Endodermal cell (in vitro differentiated cells): ENCODE measurements at places on chromosomes 7 and 10. TPM values are rescaled to one million over a fixed set of nuclear protein-coding genes. Genes with fewer than 3 reads are reported as not detected.

The GJD4 gene
- 0.29 and 0.34 TPM in 2 replicates for total RNA-seq

- DNase-seq = no peak
Measured at GRCh38 chr7:115211171-115211570, 289.3 kb downstream of the MDFIC start.

GRCh38 chr7:113141803-113142202, 23.4 kb upstream of the SMIM30 start:
- DNase-seq = no peak

GRCh38 chr10:34244756-34245484, 570.2 kb downstream of the PARD3 start:
- no peak for DNase-seq

DNA sequence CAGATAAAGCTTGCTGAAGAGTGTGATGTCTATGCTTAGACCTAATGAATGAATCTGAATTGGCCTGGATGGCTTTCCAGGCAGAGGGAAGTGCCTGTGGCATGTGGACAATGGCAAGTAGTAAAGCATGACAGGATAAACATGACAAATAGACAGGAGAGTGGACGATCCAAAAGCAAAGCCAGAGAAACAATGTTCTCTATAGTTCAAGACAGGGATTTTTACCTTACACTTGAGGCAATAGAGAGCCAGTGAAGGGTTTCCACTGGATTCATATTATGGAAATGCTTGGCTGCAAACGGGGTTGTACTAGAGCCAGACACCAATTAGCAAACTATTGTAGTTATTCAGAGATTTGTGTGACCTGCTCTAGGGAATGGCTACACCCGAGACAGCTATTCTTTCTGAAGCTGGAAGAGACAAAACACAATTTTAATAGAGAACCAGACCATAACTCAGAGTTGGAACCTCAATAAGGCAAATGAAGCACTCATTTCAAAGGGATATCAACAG, 2.3 kb downstream of the AGMO start:
- no peak for DNase-seq

GRCh38 chr10:71512761-71513539, 116.2 kb downstream of the CDH23 start:
- DNase-seq = no peak

The STEAP1 gene
- 1.2 to 3.8 TPM (median 2.5 TPM) in 3 replicates for total RNA-seq

The SKIDA1 gene
- 11.2 to 31.6 TPM (median 12.0 TPM) in 3 replicates for total RNA-seq

The AGR3 gene
- total RNA-seq = not detected in 2 replicates

DNA sequence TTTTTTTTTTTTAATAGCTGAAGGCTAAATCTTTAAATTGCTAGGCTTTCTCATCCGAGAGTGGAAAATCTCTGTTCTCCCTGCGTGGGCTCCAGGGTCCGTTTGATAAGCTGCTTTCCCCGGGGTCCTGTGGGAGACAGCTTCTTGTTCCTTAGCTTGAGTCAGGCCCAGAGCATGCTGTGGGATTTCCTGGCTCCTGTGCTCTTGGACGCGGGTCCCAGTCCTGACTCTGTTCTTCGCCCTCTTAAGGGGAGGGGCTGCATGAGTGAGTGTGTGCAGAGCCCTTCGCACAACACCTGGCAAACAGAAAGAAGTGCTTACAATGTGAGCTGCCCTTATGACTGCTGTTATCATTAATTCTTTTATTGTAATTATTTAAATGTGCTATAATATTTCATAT, 133.5 kb downstream of the TACC2 start:
- DNase-seq = no peak

- DNase-seq = no peak
Measured at GRCh38 chr7:101347477-101347876, 15.2 kb upstream of the COL26A1 start.

- DNase-seq = no peak
Measured at GRCh38 chr10:110200503-110200902, 6.9 kb upstream of the MXI1 start.

- peak; percentile 51 for DNase-seq
Measured at GRCh38 chr7:43700646-43701499, 28.4 kb downstream of the COA1 start.

DNA sequence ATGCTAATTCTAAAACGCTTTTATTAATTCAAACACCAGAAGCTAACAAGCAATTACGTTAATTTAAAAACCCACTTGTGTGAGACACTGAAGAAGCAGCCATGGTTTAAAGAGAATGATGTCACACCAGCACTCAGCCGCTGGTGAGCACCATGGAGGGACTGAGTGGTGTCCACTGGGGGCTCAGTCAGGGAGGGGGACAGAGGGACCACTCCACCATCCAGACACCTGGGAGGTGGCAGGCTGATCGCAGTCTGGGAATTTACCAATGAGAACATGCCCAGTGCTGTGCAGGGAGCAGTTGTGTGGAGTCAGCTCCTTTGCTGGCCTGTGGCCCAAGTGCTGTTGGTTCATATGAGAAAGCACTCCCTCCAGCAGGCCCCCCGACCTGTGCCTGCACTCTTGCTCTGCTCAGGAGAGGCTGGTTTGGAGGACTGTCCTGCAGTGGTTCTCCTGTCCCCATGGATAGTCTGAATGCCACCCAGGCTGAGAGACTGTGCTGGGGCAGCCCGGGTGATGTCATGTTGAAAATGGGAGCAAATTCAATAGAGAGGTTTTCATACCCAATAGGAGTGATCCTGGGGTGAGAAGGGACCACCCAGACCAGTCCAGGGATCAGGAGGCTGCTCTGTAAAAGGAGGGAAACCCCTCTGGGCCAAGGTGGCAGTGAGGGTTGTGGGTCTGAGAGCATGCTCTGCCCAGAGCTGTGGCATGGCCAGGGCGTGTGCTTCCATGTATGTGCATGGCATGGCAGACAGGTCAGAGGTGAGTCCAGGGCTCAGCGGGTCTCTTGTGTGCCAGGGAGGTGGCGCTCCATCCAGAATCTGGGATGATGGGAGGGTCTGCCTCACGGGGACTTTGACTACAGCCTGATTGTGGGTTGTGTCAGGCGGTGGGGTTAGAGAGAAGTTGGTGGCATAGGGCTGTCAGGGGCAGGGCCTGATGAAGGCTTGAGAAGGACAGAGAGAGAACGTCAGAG, 12.7 kb downstream of the ADCY1 start:
- DNase-seq = peak; percentile 33

GRCh38 chr10:69359594-69359993, 57.1 kb downstream of the TACR2 start:
- DNase-seq = no peak

GRCh38 chr7:15686957-15687545, 568 bp upstream of the MEOX2 start:
- peak; percentile 62 for DNase-seq

The SMKR1 gene
- 0.55 and 1.4 TPM in 2 replicates for total RNA-seq
